CD8-positive, alpha-beta memory T cell (primary cell): ENCODE measurements at places on chromosomes 12 and 14. TPM values are rescaled to one million over a fixed set of nuclear protein-coding genes. Genes with fewer than 3 reads are reported as not detected.

Gene PAH
- total RNA-seq = not detected

Gene CD27
- 111 TPM for total RNA-seq

Gene GLT1D1
- 0.22 TPM for total RNA-seq

Gene CABP1
- 0.18 TPM for total RNA-seq

Gene AKAP5
- 3.1 TPM for total RNA-seq

Gene C14orf39
- total RNA-seq = not detected

Gene GLTP
- 39.3 TPM for total RNA-seq

Gene NKX2-1
- total RNA-seq = not detected

Gene FLRT2
- total RNA-seq = not detected

Gene CLEC4C
- not detected for total RNA-seq

Gene GUCY2C
- not detected for total RNA-seq

Gene PKP2
- 0.15 TPM for total RNA-seq

Gene COA8
- 42.9 TPM for total RNA-seq

Gene FAM90A1
- not detected for total RNA-seq

Gene MYH6
- 0.09 TPM for total RNA-seq

Gene PTCSC3
- not detected for total RNA-seq

Gene RNF34
- total RNA-seq = 85.5 TPM

Gene ADCY6
- 0.04 TPM for total RNA-seq
